Stimulated activated CD4-positive, alpha-beta T cell treated with anti-CD3 and anti-CD28 coated beads, Interleukin-1b, Interleukin-23, amount 100 ng/mL, for 24 hours (primary cell): ENCODE measurements at places on chromosomes 4 and X.
A peak's percentile ranks its signal among the peaks of the same experiment; 100 is the strongest.

- no peak for DNase-seq
Measured at GRCh38 chrX:33416273-33416805, 205.0 kb upstream of the DMD start.

DNA sequence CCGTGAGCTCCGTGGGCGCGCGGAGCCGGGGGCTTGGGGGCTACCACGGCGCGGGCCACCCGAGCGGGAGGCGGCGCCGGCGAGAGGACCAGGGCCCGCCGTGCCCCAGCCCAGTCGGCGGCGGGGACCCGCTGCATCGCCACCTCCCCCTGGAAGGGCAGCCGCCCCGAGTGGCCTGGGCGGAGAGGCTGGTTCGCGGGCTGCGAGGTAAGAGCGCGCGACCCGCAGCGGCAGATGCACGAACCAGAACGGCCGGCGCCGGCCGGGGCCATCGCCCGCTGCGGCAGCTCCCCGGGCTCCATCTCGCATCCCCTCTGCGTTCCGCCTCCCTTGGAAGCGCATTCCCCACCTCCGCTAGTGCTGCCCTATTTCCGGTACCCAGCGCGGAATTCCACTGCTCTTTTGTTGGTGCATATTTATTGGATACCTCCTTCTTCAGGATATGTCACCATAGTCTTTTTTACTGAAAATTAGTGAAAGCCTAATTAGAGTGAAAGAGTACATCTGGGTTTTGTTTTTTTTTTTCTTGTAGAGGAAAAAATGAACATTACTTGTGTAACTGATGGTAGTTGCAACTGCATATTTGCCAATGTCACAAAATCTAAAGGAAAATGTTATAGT lies 797 bp downstream of the PKD2 start:
- DNase-seq = peak; percentile 23

GRCh38 chr4:37540486-37540885 lies 145.7 kb downstream of the RELL1 start:
- no peak for DNase-seq

DNA sequence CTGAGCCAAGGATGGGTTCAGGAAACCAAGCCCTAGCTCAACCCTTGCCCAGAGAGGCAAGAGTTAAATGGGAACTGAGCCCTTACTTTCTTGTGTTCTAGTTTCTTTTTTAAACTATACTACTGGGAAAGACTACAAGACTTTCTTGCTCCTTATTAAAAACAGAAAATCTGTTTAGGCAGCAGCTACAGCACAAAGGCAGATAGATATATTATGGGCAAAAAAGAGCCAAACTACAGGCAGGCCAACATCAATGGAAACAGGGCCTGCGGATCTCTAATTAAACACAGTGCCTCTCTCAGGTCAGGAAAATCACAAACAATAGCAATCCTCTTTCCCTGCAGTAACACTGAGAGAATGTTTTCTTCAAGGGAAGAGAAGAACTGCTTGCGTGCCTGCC lies 226.0 kb downstream of the LDB2 start:
- no peak for DNase-seq

DNA sequence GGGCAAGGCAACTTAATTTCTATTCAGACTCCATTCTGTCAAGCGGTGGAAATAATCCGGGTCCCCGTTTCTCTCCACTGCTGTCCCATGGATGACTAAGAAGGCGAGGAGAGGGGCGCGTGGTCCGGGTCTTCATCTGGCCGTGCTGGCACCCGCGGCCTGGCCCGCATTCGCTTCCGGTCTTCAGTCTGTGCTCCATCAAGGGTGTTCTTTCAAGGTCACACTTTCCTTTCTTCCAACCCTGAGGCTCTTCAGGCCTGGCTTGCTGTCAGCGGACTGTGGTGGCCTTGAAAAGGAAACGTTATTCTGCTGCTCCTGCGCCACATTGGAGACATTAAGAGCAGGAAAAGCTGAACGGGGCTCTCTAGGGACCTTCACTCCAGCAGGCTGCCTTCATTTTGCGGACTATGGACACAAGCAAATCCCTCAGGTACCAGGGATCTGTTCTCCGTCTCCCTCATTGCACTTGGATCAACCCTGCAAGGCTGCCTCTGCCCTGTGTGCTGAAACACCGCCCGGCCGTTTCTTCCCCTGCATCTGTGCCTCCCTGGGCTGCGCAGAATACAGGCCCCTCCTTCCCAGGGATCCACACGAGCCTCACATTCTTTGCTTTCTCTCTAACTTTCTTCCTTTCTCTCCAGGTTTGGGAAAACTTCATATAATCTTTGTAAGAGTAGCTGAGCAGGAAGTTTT lies 5.7 kb upstream of the SLC25A4 start:
- DNase-seq = no peak

- DNase-seq = peak; percentile 13
Measured at GRCh38 chr4:173371292-173372192, 788 bp downstream of the SAP30 start.

DNA sequence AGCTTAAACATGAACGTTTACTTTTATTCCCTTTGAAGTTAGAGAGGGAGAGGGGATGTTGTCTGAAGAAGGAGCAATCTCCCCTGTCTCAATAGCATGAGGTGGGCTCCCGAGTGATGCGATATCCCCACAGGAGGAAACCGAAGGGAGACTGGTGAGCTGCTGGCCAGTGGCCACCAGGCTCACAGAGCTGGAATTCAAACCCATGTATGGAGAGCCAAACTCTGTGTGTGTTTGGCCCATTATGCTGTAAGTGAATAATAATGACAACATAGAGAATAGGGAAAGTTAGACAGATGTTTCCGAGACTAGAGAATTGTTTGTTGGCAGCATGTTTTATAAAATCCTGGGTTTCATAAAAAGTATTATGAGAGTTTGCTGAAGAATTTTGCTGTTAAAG lies 66.1 kb upstream of the CLNK start:
- no peak for DNase-seq

- no peak for DNase-seq
Measured at GRCh38 chr4:20614816-20615215, 85.4 kb upstream of the PACRGL start.

DNA sequence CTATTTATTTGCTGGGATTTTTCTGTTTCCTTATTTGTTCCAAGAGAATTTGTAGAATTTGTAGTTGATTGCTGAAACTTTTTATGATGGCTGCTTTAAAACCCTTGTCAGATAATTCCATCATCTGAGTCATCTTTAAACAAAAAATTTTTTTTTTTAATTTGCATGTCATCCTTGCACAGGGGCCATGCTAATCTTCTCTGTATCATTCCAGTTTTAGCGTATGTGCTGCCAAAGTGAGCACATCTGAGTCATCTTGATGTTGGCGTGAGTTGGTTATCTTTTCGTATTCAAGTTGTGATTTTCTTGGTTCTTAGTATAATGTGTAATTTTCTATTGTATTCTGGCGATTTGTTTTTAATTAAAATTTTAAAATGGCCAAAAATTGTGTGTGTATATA lies 18.7 kb upstream of the ZNF157 start:
- DNase-seq = no peak
